ENCODE measurements at places on chromosomes 13 and 19.
A peak's percentile ranks its signal among the peaks of the same experiment; 100 is the strongest.

GRCh38 chr19:7997809-7998480, 7.5 kb downstream of the ELAVL1 start:
- no peak for DNase-seq

- DNase-seq = no peak
These were observed 342.7 kb upstream of the SGCG start for GRCh38 chr13:22837980-22838647.

- DNase-seq = no peak
These were observed 15.1 kb downstream of the ZNRF4 start for GRCh38 chr19:5470264-5470671.

DNA sequence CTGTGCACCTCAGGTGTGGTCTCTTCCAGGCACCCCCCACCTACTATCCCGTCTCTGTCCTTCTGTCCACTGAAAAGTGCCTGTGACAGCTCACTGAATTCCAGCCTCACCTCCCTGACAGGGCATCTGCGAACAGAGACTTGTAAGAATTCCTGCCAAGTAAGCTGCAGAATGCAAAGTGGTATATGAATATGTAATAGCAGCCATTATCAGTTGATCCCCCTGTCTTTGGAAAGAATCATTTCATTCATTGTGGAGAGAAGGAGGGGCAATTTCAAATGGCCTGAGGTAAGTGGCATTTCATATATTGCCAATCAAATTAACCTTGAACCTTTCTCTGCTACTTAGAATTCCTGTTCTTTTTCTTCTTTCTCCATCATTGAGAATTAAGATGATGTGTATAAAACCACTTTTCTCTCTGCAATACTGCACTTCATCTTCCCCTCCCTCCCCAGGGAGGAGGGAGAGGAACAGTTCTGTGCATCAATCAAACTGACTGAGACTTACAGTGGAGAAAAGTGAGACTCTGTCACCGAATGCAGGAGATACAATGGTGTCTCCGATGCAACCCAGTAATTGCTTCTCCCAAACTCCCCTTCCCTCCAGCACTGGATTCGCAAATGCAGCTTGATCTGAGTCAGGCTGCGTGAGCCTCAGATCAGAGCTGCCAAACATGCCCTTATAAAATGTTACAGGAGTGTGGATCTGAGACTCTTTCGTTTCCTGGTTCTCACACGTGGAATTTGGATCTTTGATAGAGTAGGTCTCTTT, 91.7 kb downstream of the SLC10A2 start:
- DNase-seq = no peak

DNA sequence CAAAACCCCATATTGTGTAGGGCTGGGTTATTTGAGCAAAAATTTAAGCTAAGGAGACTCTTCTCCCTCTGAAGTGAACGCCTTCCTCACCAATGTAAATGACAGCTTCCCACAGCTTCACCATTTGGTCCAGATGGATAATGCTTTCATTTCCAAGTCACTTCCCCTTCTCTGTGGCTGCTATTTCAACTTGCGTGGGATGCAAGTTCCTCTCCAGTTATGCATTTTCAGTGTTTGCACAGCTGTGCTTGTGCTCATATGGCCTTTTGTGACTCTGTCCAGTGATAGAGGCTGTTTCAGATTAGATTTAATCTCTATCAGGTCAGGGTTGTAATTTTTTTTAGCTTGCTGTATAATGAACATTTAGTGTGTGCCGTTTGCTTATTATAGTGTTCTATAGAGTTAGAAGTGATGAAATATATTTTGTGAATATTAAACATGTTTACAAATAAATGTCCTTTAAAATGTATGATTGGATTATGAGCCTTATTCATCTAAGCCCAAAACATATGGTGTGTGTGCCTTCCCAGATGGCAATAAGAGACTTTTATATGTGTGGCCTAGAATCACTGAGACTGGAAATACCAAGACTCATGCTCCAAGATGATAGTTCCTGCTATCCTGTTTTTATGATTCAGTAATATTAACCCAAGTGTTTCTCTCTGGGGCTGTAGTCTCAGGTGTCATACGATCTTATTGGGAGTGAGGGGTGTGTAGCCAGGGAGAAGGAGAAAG, 86.6 kb downstream of the TNFRSF19 start:
- DNase-seq = no peak

- DNase-seq = no peak
These were observed at the start of gene SLC17A7 for GRCh38 chr19:49441210-49441959. TSS of gene SLC17A7 (minus strand) at chr19:49441527. CDS start at chr19:49441379, 148 bp downstream.

- no peak for DNase-seq
These were observed 8.8 kb upstream of the SULT2B1 start for GRCh38 chr19:48543121-48543710.

DNA sequence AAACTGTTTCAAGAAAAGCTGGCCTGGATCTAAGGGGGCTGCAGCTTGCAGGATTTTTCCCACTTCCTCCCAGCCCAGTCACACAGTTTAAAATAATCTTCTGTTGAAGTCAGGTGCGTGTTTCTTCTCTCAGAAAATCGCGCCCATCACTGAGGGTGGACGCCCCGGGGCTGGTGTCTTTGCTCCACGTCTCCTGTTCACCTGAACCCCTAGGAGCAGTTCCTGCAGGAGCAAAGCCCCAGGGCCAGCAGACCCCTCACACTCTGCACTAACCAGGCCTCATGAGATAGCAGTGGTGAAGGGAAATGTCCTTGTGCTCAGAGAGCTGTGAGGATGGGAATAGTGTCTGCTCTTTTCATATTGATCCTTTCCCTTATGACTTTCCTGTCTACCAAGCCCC, 920 bp upstream of the SIGLEC7 start:
- no peak for DNase-seq

GRCh38 chr19:2715470-2716274, 5.5 kb downstream of the DIRAS1 start:
- DNase-seq = no peak

- peak; percentile 11 for DNase-seq
These were observed 8.4 kb downstream of the COL5A3 start for GRCh38 chr19:10001899-10002298.

- peak; percentile 91 for DNase-seq
These were observed at the start of gene TIMM13 for GRCh38 chr19:2427429-2428320. TSS of gene TIMM13 (minus strand) at chr19:2427586. CDS start at chr19:2427533, 53 bp downstream.

GRCh38 chr13:113129480-113129879, 6.9 kb downstream of the F10 start:
- DNase-seq = no peak

GRCh38 chr19:39516270-39516669, 1.3 kb downstream of the SELENOV start:
- no peak for DNase-seq

DNA sequence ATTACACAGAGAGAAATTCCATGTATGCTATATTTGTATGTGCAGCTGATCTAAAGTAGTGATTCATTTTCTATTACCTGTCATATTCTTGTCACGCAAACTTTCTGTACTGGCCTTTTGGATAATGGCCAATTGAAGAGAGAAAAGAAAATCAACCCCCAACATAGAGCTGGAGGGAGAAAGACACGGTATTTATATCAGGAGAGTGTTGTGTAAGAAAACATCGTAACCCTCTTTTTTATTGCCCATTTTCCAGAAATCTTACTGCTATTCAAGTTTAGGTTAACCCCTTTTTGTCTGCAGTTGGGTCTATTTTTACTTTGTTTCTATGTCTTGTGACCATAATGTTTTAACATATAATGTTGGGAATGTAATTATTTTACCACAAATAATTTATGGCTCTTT, 27.9 kb downstream of the DGKH start:
- no peak for DNase-seq

DNA sequence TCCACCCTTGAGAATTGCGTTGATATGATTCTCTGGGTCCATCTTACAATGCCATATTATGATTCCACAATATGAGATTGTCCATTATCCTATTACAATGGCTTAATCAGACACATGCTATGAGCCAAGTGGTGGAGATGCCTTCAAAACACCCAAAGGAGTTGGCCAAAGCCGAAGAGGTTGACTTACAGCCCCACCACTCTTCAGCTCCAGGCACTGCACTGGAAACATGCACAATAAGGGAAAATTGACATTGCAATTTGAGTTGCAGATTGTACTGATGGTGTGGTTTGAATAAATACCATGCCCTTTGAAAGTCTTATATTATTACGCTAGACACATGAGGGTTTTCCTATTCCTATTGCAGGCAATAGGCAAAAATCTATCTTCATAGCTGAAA, 75.4 kb upstream of the TNFSF11 start:
- no peak for DNase-seq

GRCh38 chr19:15123031-15123890, 16.1 kb downstream of the SYDE1 start:
- no peak for DNase-seq
